ENCODE measurements at places on chromosomes 4 and X.

- no peak for DNase-seq
Observed at GRCh38 chrX:11401966-11402365, 108.8 kb downstream of the AMELX start.

- peak; percentile 2 for DNase-seq
Observed at GRCh38 chrX:41889317-41890025, 33.9 kb downstream of the CASK start.

- no peak for DNase-seq
Observed at GRCh38 chrX:56975611-56976010, 19.7 kb downstream of the SPIN3 start.

- DNase-seq, result no peak
Observed at GRCh38 chrX:21047034-21047455, 327.2 kb upstream of the CNKSR2 start.

GRCh38 chrX:134024686-134025377, 39.4 kb upstream of the GPC3 start:
- DNase-seq, result no peak

DNA sequence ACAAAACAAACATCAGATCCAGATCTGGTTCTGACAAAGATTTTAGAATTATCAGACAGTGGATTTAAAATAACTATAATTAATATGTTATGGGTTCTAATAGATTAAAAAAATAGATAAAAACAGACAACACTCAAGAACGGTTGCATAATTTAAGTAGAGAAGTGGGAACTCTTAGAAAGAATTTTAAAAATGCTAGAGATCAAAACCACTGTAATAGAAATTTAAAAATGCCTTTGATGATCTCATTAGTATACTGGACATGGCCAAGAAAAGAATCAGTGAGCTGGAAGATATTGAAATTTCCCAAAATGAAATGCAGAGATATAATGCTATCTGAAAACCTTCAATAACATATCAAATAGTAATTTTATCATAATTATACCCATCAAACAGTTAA, 28.3 kb upstream of the DYNLT3 start:
- no peak for DNase-seq

DNA sequence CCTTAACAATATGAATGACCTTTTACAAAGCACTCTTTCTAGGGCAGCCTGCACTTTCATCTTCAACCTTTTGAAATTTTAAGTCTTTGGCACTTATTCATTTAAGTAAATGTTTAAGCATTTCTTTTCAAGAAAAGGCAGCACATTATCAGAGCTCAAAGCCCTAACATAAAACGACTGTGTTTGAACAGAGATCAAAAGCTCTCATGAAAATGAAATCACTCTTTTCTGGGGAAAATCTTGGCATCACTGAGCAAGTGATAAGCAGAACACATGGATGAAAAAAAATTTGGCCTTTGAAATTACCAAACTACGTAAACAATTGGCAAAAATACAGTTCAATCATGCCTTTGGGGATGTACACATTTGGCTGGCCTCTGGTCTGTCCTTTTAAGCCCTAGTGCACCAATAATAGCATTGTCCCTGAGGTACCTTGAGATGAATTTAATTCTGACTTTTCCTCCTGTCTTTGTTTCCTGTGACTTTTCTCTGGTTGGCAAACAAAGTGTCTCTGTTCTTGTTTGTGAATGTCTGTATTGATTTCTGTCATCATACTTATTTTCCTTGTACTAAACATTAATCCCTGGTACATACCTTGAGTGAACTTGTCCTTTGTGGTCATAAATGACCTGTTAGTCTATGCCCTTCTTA, 12.9 kb upstream of the ODAM start:
- DNase-seq, result no peak

DNA sequence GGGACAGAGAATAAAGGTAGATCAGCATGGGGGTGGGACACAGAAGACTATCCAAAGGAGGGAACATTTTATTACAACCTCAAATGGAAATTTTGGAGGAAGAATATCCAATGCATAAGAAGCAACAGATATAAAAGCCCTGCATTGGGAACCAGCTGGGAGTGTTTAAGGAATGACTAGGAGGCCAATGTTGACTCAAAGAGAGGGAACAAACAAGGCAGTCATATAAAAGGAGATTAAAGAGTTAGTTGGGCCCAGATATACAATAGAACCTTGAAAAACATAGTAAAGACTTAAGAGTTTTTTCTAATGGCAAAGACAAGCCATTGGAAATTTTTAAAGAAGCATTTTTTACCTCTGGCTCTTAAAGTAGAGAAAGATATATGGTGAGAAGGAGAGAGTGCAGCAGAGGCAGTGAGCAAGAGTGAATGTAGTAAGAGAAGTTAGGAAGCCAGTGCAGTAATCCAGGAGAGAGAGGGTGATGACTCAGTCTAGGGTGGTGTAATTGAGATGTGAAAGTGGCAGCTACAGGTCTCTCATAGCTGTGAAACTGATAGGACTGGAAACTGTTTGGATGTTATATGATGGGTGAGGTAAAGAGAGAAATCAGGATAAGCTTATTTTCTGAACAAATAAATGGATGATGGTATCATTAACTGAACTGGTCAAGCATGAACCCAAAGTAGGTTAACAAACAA, 182.2 kb upstream of the ATOH1 start:
- no peak for DNase-seq

DNA sequence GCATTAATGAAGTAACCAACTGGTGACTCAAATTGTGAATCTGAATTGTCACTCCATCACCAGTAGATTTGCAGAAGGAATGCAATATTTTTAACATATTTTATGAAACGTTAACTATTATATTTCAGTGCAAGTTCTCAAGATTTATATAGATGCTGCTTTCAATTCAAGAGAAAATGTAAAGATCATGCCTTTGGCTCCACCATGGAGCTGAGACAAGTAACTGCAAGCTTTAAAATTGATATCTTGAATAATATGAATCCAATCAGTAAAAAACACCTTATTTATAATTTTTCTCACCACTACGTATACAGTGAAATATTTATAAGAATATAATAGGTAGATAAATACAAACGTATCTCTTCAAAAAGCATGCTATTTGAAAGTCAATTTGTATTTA, 27.8 kb upstream of the GALNTL6 start:
- no peak for DNase-seq

- no peak for DNase-seq
Observed at GRCh38 chrX:16136080-16136479, 12.7 kb downstream of the GRPR start.

- no peak for DNase-seq
Observed at GRCh38 chrX:39550795-39551361, 546.9 kb downstream of the BCOR start.

DNA sequence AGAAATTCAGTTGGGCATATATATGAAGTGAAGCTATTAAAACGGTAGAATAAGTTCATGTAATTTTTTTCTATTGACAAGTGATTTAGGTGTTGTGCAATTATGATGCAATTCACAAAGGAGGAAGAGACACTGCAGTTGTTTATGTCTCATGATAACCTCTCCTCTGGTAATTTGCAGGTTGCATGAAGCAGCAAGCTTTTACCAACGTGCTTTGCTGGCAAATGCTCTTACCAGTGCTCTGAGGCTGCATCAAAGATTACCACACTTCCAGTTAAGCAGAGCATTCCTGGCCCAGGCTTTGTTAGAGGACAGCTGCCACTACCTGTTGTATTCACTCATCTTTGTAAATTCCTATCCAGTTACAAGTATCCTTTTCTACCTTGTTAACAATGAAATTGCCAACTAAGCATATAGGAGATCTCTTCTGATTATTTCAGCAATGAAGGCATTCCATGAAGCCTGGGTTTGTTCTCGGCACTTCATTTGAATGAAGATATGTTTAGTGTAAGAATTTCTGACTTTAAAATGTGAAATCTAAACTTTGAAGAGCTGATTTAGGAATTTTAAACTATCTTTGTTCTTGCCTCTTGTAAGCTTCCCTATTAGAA, 3.9 kb downstream of the TMEM33 start:
- DNase-seq, result no peak

- DNase-seq, result no peak
Observed at GRCh38 chrX:147476008-147476407, 435.7 kb upstream of the FMR1 start.

All from kidney capillary endothelial cell (primary cell).